NCI-H1436 (cell line): ENCODE measurements at places on chromosomes 16 and 17.

DNA sequence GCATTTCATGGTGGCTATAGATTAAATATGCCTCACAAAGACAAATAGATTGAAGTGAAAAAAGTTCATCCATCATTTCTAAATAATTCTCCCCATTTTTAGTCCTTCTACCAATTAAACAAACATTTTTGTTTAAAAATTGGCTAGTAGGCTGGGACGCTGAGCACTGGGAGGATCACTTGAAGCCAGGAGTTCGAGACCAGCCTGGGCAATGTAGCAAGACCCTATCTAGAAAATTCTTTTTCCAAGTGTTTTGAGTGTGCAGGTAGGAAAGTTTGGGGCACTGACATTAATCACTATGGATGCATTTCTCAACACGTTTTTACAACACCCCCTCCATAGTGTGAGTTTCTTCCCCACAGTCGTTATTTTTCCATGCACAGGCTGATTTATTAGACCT is 56.7 kb downstream of the MRC2 start:
- DNase-seq = no peak

GRCh38 chr17:19720210-19720475 is 3.8 kb upstream of the SLC47A2 start:
- no peak for DNase-seq

DNA sequence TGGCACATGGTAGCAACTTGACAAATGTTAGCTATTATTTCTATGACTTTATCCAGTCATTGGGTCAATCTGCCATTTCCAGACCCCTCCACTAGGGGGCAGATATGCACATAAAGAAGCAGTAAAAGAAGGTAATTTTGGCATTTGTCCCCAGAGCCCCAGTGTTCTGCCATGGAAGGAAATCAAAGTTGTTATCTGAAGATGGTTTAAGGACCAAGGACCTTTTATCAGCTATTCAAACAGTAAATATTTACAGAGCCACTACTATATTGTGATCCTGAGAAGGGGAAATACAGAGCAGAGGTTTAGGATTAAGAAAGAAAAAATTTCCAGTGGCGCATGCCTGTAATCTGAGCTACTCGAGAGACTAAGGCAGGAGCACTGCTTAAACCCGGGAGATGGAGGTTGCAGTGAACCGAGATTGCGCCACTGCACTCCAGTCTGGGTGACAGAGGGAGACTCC is 20.0 kb downstream of the TRAF4 start:
- peak; percentile 87 for DNase-seq

- no peak for DNase-seq
These were observed 10.6 kb downstream of the QRICH2 start for GRCh38 chr17:76297436-76297835.

DNA sequence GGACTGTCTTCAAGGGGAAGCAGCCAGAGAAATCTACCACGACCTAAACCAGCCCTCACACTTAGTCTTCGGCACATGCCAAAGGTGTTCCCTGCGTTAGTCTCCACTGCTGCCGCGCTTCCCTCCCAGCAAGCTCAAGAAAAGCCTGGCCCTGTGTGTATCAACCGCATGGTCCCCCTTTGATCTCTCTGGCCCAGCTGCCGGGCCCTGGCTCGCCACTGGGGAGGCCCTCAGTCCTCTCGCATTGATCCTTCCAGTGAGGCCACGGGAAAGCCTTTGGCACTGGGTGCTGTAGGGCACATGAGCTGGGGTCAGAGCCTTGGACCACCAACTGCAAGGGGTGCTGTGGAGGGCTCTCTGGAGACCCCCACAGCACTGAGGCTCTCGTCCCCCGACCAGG is 29.6 kb upstream of the KLHDC4 start:
- DNase-seq = no peak

GRCh38 chr16:3861808-3862451 is 18.6 kb downstream of the CREBBP start:
- no peak for DNase-seq

GRCh38 chr17:10668775-10669174 is 11.7 kb upstream of the MYH3 start:
- no peak for DNase-seq

GRCh38 chr16:89105599-89106151 is 12.0 kb downstream of the ACSF3 start:
- DNase-seq = no peak

DNA sequence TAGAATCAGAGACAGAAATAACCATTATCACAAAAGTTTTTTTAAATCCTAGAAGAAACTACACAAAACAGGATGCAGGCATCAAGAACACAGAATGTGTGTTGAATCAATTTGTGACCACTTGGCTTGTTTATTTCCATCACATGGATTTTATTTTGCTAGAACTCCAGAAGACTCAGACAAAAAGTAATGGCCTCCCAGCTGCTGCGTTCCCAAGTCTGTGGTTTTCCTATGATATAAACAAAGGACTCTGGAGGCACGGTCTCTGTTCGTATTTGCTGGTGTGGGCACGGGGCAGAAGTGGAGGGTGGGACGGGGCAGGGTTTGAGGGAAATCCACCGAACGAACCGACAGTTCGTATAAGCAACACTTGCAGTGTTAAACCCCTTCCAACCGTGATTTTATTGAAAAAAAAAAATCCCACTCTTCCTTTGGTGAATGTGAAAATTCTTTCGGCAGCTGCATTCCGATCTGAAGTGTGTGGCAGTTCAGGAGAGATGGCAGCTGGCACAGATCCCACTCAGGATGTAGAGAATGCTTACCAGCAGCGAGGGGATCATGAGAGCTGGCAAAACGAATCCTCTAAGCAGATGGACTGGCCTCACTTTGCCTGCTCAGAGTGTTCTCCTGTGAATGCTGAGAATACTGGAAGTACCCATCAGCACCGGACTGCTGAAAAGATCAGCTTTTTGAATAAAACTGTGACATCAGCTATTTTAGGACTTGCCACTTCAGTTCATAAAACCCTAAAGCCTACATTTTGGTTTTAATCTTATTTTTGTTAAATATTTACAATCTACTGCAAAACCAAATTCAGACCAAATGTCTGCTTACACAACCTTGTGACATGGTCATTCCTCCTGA is 165.2 kb downstream of the VPS53 start:
- DNase-seq = no peak

DNA sequence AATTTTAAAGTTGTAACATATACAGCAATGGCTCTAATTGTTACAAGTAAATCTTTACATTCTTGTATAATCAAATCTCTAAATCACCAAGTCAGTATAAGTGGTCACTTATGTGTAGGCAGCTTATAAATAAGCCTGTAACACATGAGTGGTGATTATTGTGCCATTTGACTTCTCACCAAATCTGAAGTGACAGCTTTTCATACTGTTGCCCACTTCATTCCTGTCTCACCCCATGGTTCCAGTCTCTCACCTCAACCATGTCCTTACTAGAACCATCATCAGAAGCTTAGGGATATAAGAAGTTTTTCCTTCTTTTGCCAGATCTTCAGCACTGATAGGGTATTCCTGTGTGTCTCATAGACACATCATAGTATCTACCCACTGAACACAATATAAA is 23.5 kb downstream of the TNRC6A start:
- DNase-seq = no peak
